Mucosa of gallbladder (tissue), 1 donor: ENCODE measurements at places on chromosomes 13 and 19. TPM values are rescaled to one million over a fixed set of nuclear protein-coding genes. Genes with fewer than 3 reads are reported as not detected.

DNA sequence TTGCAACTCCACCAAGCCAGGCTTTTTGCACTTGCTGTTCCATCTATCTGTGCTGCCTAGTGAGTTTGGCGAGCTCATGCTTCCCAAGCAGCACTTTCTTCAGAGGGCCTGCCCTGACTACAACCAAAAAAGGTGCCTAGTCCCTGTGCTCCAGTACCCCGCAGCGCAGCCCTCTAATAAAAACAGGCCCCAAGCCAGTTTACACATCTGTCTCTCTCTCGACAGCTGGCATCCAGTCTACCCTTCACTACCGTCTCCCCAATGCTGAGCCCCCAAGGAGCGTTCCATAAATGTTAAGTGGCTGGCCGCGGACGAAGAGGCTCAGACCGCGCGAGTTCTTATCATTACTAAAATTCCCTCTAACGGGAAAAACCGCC is 512 bp downstream of the MED4 start:
- DNase-seq: no peak

GRCh38 chr19:33997690-33998089 is 174.6 kb upstream of the LSM14A start:
- no peak for DNase-seq

- no peak for DNase-seq
Observed at GRCh38 chr13:113666951-113667701, at the start of gene GRK1. GRK1 (plus strand) TSS chr13:113667219; CDS start chr13:113667387, 168 bp downstream.

DNA sequence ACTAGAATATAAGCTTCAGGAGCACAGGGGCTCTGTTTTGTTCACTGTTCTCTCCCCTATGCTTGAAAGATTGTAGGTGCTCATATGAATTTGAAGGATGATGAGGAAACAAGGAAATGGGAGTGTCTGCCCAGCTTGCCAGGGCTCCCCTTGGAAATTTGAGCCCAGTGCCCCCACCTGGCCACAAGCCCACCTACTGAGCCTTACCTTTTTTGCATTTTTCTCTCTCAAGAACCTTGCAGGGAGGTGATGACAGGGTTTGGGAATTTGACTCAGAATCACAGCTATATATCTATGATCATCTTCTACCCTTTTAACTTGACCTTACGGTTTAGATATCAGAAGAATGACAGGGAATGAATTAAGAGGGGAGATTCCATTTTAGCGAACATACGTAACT is 33.8 kb downstream of the SERP2 start:
- DNase-seq: no peak

The KLK10 gene
- total RNA-seq: 42.8 TPM
